ENCODE measurements at places on chromosomes 2 and 18. TPM values are rescaled to one million over a fixed set of nuclear protein-coding genes. Genes with fewer than 3 reads are reported as not detected.

Gene LYG1
- 1.6 TPM for total RNA-seq

Gene CAPN13
- total RNA-seq, result 44.4 TPM

Gene FBXO48
- 1.7 TPM for total RNA-seq

Gene MREG
- total RNA-seq, result 9.2 TPM

Gene COL4A3
- 16.0 TPM for total RNA-seq

Gene SGO2
- 2.0 TPM for total RNA-seq

Gene SERTAD2
- 19.8 TPM for total RNA-seq

Gene EIF2AK3
- total RNA-seq, result 17.9 TPM

Gene TLX2
- 0.12 TPM for total RNA-seq

Gene SPC25
- 0.49 TPM for total RNA-seq

Gene ERBB4
- total RNA-seq, result 0.43 TPM

Gene ANKAR
- total RNA-seq, result 9.3 TPM

Gene FNDC4
- 13.4 TPM for total RNA-seq

Gene DPYSL5
- total RNA-seq, result 0.26 TPM

Gene IMMT
- total RNA-seq, result 74.7 TPM

Gene NR4A2
- 11.9 TPM for total RNA-seq

Gene HAT1
- total RNA-seq, result 24.3 TPM

Gene GALNT13
- total RNA-seq, result 0.23 TPM

Gene NCKAP5
- 3.9 TPM for total RNA-seq

Gene FIGLA
- not detected for total RNA-seq

Gene R3HDM1
- 25.0 TPM for total RNA-seq
